ENCODE measurements at places on chromosomes 1 and 21.

DNA sequence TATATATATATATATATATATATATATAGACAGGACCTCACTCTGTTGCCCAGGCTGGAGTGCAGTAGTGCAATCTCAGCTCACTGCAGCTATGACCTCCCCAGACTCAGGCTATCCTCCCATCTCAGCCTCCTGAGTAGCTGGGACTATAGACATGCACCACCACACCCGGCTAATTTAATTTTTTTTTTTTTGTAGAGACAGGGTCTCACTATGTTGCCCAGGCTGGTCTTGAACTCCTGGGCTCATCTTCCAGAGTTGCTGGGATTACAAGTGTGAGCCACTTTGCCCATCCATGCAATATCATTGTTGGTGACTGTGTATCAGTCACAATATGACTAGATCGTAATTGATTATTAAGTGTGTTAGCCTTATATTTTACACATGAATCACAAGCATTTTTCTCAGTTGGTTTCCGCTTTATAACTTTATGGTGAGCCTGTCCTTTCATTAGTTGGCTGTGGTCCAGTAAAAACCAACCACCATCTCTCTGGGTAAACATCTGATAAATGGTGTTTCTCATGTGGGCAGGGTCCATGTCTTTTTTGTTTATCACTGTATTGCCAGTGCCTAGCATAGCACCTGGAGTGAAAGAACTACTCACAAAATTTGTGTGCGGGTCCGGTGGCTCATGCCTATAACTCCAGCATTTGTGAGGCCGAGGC, 63.6 kb downstream of the MYOM3 start:
- DNase-seq, result no peak

- DNase-seq, result no peak
Observed at GRCh38 chr1:17731460-17731859, 23.7 kb upstream of the ACTL8 start.

DNA sequence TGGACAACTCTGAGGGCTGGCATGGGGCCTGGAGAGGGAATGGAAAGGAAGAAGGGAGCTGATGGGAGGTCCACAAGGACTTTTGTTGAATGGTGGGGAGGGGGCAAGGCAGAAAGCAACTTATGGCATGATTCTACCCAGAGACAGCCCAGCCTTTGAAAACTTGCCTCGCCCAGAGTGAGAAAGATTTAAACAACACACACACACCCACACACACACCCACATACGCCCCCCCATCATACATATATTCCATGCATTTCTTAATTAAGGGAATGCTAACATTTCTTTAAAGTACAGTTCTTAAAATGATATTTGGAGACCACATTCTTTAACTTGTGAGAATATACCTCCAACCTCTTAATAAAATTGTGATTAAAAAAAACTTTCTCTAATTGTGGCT, 115.4 kb upstream of the F3 start:
- DNase-seq, result no peak

DNA sequence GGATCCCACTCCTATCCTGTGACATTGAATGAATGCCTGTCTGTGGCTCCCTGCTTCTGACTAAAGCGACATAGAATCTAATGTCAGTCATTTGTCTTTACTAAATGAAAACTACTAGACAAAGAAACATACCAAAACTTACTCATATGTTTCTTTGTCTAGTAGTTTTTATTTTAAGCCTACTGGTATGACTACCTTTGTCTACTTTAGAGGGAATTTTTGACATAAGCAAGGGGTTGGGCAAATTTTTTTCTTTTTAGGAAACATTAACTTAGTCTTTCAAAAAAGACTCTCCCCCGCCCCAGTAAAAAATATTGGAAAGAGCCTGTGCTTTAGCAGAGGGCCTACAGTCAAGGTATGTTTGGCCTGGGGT, 4.9 kb downstream of the NEK7 start:
- no peak for DNase-seq
